Uterine smooth muscle cell (primary cell): ENCODE measurements at places on chromosomes 5 and 9. TPM values are rescaled to one million over a fixed set of nuclear protein-coding genes. Genes with fewer than 3 reads are reported as not detected.

The COQ4 gene
- 23.1 and 28.0 TPM in 2 replicates for total RNA-seq

The FGD3 gene
- total RNA-seq, result not detected in 2 replicates

The EGFL7 gene
- 7.2 and 12.2 TPM in 2 replicates for total RNA-seq

The MSMP gene
- total RNA-seq, result 0.62 TPM in 1 of 2 replicates, not detected in the other

The CD74 gene
- total RNA-seq, result 0.22 and 0.25 TPM in 2 replicates

The ADAMTS19 gene
- total RNA-seq, result 0.12 and 1.2 TPM in 2 replicates

The RASEF gene
- total RNA-seq, result 5.6 and 6.0 TPM in 2 replicates

The ZNF354C gene
- total RNA-seq, result 9.4 and 10.0 TPM in 2 replicates

The SH3PXD2B gene
- 24.1 and 31.7 TPM in 2 replicates for total RNA-seq

The TUSC1 gene
- total RNA-seq, result 10.4 and 14.9 TPM in 2 replicates

The KLHL9 gene
- total RNA-seq, result 48.1 and 48.9 TPM in 2 replicates

The HAVCR2 gene
- 0.25 and 0.44 TPM in 2 replicates for total RNA-seq

The PIP5K1B gene
- under 0.01 TPM in 1 of 2 replicates, not detected in the other for total RNA-seq

The NRARP gene
- 0.11 and 0.12 TPM in 2 replicates for total RNA-seq

The MED10 gene
- 13.3 and 17.7 TPM in 2 replicates for total RNA-seq

The UBAP1 gene
- total RNA-seq, result 28.6 and 33.0 TPM in 2 replicates

The WDR70 gene
- 37.4 and 39.6 TPM in 2 replicates for total RNA-seq

The TEK gene
- total RNA-seq, result 3.1 and 3.6 TPM in 2 replicates

The RPL35 gene
- total RNA-seq, result 2,201 and 2,225 TPM in 2 replicates

The SLC34A1 gene
- total RNA-seq, result not detected in 2 replicates

The CXCL14 gene
- 0.22 and 0.37 TPM in 2 replicates for total RNA-seq

The PCDHGA1 gene
- 0.22 and 0.62 TPM in 2 replicates for total RNA-seq

The LHX3 gene
- total RNA-seq, result under 0.01 TPM in 1 of 2 replicates, not detected in the other

The LURAP1L gene
- 24.5 and 57.6 TPM in 2 replicates for total RNA-seq

The TLX3 gene
- not detected in 2 replicates for total RNA-seq

The CDKN2B gene
- total RNA-seq, result 12.0 and 24.9 TPM in 2 replicates

The CKMT2 gene
- total RNA-seq, result 8.6 and 25.2 TPM in 2 replicates

The NOXA1 gene
- 0.22 and 1.00 TPM in 2 replicates for total RNA-seq

The EQTN gene
- not detected in 2 replicates for total RNA-seq

The PCA3 gene
- under 0.01 TPM in 2 replicates for total RNA-seq

The SPINK4 gene
- not detected in 2 replicates for total RNA-seq

The KLF9 gene
- 33.4 and 33.5 TPM in 2 replicates for total RNA-seq

The DCTN3 gene
- total RNA-seq, result 98.2 and 136 TPM in 2 replicates

The TMOD1 gene
- total RNA-seq, result 0.44 and 0.87 TPM in 2 replicates

The FPGS gene
- total RNA-seq, result 62.2 and 69.2 TPM in 2 replicates

The CDH9 gene
- total RNA-seq, result not detected in 2 replicates

The KCNN2 gene
- total RNA-seq, result 0.22 and 0.37 TPM in 2 replicates

The TMEM252 gene
- total RNA-seq, result 0.12 TPM in 1 of 2 replicates, not detected in the other

The PRDM9 gene
- total RNA-seq, result not detected in 2 replicates
